ENCODE measurements at places on chromosomes 13 and 19.

DNA sequence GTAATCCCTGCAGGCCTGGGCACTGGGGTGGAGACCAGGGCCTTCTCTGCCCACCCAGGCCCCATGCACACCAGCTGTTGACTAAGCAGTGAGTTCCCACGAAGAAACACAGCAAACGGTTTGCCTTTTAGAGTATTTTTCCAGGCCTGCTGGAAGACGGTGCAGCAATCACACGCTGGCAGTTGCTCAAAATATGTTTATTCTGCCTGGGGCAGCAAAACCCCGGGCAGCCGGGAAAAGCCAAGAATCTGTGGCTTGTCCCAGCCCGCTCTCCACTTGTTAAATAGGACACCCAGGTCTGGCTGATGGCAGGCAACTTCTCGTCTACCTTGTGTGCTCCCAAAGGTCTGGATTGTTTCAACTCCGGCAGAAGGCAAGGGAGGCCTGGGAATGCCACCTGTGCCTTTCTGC is 40.8 kb downstream of the GGACT start:
- no peak for DNase-seq

DNA sequence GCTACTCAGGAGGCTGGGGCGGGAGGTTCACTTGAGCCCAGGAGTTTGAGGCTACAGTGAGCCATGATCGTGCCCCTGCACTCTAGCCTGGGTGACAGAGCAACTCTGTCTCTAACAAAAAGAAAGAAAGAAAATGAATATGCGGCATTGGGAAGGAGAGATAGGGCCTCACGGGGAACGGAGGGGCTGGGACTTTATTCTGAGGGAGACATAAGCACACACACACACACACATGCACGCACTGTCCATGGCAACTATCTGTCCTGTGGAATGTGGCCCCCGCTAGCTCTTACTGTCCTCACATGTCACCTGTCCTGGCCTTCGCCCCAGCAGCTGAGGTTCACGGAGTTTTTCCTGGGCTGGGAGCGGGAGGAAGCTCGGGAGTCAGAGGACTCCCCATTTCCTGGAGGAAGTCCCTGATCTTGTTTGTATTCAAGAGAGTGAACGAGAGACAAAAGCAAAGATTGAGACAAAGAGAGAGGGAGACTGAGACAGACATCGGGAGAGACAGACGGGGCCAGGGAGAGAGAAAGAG is 654 bp downstream of the STAP2 start:
- peak; percentile 43 for DNase-seq

- no peak for DNase-seq
Measured at GRCh38 chr19:45464274-45464673, 3.5 kb upstream of the FOSB start.

DNA sequence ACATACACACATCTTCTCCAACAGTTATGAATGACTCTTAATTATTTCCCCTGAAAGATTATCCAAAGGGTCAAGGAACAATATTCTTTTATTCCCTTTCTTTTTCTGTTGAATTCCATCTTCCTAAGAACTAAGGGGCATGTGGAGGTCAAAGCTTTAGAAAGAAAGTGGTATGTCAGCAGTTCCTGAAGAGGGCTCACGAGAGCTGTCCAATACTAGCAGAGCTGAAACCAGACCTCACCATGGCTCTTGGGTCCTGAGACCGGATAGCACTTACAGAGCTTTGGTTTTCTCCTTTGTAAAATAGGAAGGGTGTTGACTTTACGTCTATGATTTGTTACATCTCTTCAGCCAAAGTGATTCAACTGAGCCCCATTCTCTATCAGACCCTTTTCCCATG is 109.8 kb upstream of the FREM2 start:
- no peak for DNase-seq

DNA sequence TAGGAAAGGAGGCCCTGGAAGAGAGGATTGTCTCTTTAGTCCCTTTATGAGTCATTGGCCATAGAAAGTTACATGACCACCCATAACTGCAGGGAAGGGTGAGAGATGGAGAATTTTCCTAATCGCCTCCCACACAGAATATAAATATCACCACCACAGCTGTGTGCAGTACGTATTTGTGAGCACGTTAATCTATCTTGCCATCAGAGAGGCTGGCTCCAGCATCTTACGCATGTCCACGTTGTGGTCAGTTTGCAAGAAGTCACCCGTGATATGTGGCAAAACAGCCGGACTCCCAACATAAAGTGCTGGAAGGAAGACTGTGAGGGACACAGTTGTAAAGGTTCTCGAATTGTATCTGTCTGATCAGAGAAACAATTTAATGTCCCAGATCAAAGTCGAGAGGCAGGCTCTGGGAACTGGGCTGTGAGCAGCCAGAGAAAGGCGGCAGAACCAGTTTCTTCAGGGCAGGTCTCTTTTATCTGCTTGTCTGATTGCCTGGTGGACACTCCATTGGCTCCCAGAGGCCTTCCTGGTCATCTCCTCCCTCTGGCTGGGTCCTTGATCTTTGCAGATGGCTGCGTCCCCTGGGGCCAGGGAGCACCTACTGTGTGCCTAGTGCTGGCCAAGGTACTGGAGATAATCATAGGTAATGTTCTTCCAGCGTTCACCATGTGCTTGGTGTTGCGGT is 74.9 kb downstream of the SIPA1L3 start:
- DNase-seq, result no peak

GRCh38 chr13:42221121-42221765 is 50.7 kb upstream of the AKAP11 start:
- DNase-seq, result no peak

DNA sequence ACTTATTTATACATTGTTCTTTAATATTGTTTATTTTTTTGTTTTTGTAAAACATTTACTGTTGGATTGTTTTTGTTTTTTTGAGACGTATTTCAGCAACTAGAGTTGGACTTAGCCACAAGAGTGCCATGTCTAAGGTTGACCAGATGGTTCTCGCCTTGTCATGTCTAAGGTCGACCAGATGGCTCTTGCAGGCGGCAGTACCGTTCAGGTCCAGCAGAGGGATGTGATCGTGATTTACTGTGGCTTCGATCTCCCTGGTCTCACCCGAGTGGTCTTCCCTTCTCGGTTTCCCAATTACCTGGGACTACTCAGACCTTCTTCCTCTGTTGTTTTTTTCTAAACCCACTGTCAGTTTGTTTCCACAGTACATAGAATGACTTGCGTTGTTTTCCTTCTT is 1438.6 kb downstream of the UQCRFS1 start:
- no peak for DNase-seq

GRCh38 chr13:50484472-50485113 is 358.9 kb downstream of the DLEU7 start:
- no peak for DNase-seq

DNA sequence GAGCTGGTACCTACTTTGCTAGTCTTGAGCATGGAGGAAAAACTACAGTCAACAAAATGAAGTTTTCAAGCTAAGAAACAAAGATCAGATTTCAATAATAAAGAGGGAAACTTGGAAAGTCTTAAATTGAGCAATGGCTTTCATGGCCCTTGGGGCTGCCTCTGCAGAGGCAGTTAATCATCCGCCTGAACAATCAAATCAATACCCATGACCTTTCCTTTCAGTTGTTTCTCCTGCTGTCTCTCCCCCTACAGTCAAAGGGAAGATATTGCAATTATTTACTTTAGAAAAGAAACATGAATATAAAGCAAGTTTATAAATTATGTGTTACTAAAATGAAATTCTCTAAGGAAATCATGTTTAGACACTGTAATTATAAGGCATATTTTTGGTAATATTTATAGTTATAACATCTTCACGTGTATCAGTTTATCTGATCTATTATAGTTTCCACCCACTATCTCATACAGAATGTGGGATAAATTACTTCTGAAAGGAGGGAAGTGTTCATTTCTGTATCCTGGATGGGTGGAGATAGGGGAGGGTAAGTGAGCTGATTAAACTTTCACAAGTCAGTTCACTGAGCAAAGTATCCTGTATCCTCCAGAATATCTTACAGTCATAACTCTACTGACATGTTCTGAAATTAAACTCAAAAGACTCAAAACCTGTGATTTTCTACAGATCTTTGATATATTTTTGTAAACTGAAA is 72.4 kb upstream of the TSC22D1 start:
- DNase-seq, result no peak

GRCh38 chr13:98959786-98960605 is 17.9 kb downstream of the DOCK9 start:
- DNase-seq, result no peak

- DNase-seq, result no peak
Measured at GRCh38 chr13:25840931-25841330, 210.9 kb downstream of the SHISA2 start.

GRCh38 chr13:51519771-51520216 is 64.5 kb upstream of the WDFY2 start:
- peak; percentile 14 for DNase-seq

DNA sequence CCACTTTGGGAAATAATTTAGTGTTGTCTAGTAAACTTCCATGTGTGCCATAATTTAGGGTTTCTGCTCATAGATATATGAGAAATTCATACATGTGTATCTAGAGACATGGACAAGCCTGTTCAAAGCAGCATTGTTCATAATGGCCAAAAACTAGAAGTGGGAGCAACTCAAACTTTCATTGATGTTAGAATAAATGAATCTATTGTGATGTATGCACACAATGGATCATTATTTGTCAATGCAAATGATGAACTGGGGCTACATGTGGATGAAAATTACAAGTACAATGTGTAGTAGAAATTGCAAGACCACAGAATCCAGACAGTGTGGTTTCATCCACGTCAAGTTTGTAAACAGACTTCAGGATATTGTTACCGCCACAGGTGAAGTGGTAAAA is 284.7 kb downstream of the SLC7A1 start:
- no peak for DNase-seq

GRCh38 chr19:7888145-7888825 is at the start of gene LRRC8E:
Gene LRRC8E (plus strand): TSS chr19:7888510. CDS start chr19:7895604, 7,094 bp downstream.
- DNase-seq, result no peak

DNA sequence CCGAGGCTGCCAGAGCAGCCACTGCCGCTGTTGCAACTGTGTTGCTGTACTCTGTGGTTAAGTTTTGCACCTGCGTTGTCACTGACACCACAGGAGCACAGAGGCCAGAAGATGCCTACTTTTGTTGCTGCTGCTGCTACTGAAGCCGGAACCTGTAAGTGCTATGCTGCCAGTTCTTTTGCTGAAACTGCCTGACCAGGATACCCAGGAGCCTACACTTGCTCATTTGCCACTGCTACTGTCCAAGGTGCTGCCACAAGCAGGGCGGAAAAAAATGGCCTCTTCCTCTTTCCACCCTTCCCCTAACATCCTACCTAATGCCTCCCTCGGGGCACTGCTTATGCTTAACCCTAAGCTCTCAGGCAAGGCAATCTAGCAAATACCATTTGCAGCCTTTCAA is 29.0 kb upstream of the NBEA start:
- DNase-seq, result no peak

DNA sequence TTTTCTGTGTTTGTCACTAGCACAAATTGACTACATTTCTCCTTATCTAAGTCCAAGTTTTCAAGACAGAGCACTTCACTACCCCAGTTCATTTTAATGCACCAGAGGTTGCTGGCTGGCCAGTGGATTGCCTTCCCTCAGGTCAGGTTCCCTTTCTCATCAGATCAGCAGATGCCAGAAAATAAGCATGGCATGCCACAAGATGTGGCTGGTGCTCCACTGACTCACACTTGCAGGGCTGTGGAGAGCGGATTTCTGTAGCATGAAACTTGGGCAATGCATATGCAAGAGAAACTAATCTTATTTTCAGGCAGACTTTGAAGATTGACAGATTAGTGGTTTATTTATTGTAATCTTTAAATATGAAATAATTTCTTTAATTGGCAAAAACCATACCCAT is 79.5 kb downstream of the RUBCNL start:
- no peak for DNase-seq

DNA sequence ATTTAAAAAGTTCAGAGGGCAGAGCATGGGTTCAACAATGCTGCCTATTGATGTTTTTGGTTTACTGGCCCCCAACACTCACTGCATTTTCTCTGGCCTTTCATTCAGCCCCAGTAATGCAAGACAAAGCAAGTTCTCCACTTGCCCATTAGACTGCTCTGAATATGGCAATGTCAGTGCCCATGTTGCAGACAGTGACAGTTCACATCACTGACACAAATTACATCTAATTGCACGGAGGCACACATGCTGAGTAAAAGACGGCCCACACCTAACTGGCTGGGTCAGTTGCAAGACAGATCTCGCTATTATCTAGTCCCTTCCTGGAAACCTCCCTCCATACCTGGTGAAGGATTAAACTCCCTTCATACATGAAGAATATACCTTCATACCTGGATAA is 54.0 kb downstream of the ENOX1 start:
- no peak for DNase-seq

DNA sequence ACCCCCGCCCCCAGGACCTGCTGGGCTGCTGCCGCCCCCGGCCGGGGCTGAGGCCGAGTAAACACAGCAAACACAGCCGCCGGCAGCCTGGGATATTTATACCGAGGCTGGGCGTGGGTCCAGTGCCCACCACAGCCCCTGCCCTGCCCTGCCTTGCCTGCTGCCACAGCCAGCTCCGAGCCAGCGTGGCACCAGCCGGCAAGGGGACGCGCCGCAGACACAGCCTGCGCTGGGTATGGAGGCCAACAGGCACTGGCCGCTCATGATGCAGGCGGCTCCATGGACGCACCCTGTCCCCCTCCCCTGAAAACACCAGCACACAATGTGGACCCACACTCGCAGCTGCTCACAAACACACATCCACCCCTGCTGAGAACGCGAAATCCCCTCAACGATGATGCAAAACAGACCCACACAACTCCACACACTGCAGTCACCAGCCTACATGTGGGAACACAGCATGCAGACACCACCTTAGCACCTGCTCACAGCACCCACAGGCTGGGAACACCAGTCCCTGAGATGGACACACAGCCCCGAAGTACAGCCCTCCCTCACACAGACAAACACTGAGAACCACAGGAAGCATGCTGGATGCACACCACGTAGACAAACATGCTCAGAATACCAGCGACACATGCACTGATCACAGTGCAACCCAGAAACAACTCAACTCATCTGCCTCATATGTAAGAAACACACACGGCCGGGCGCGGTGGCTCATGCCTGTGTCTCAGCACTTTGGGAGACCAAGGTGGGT is 16.2 kb downstream of the CCDC97 start:
- no peak for DNase-seq

DNA sequence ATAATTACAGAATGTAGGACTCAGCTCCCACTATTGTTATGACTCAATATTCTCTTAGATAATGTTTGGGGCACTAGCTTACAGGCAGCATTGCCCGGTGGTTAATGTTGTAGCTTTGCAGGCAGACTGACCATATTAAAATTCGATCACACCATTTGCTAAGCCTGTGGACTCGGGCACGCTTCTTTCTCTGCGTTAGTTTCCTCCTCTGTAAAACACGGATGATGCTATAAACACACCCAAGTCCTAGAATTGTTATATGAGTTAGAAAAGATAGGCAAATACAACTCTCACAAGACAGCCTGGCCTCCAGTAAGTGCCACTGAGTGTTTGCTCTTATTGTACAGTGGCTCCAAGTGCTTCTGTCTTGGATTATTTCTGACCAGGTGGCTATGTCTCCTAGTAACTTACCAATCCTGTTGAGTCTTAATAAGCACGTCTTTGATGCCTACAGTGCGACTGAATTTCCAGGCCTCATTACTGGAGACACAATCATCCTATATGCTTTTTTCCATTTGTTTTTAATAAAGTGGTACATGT is 50.0 kb upstream of the ALOX5AP start:
- no peak for DNase-seq
